ENCODE measurements at places on chromosomes 12 and 14.

GRCh38 chr12:57229046-57229633 is 371 bp upstream of the SHMT2 start:
- DNase-seq = no peak

DNA sequence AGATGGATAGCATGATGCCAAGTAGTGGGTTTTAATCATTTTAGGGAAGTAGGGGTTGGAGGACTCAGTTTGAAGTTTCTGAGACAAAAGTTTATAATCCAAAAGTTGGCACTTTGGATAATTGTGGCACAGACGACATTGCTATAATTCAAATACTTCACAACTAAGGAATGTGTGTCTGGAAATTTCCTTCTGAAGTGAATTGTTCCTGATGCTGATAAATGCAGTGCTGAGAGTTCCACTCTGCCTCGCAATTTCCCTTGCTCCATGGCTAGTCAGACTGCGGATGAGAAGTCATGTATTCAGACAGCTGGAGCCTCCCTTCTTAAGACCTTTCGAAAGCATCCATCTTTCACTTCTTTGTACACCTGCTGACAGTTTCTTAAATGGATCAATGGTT is 393.3 kb upstream of the PRICKLE1 start:
- no peak for DNase-seq

GRCh38 chr14:70567791-70568190 is 32.7 kb downstream of the MED6 start:
- no peak for DNase-seq

- DNase-seq = no peak
Observed at GRCh38 chr12:14310866-14311265, 54.6 kb upstream of the ATF7IP start.

GRCh38 chr12:95204141-95204866 is 13.0 kb downstream of the FGD6 start:
- DNase-seq = no peak
